ENCODE measurements at places on chromosomes 3 and 15.
A peak's percentile ranks its signal among the peaks of the same experiment; 100 is the strongest.

GRCh38 chr3:153901152-153901551 is 220.0 kb upstream of the ARHGEF26 start:
- no peak for DNase-seq

DNA sequence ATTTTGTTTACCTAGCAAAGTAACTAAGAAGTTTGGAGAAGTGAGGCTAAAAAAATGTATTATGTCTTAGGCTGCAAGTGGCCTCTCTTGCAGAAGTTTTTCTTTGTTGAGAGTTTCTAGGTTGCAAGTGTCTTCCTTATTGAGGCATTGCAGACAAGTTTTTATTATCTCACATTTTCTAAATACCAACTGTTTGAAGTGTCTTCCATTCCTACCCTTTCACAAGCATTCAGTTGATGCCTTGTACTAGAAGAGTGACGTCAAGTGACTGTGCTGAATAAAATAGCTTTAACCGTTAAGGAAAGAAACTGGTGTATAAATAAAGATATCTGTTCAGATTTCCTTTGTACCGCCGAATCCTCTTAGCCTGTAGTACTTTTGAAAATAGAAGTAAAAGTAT is 123.3 kb downstream of the ALCAM start:
- DNase-seq, result no peak

DNA sequence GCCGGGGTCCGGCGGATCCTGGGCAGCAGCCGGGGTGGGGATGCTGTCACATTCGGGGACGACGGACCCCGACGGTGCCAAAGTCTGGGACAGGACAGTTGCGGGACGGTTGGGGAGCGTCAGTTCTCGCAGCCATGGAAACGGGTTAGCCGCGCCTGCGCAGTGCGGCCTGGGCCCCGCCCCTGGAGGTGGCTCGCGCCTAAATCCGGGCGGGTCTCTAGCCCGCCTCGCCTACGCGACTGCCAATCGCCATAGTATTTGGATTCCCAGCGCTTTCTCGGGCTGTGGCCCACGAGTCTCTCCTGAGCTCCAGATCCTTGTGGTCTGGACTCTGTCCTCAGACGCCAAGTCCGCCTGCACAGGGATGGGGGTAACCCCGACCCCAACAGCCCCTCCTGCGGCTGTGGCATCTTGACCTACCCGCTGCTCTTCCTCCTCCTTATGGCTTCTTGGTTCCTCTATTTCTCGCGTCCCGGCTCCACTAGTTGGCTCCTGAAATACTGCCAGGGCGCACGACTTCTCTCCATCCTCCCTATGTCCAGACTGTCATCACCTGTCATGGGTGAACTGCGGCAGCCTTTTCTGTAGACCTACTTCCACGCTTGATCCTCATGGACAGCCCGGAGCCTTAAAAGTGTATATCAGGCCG is at the start of gene ZMYND10:
TSS of gene ZMYND10 (minus strand) at position 147 of the 649 bp plus-strand sequence. CDS start 153 bp downstream, outside the sequence.
- DNase-seq, result peak; percentile 76

- DNase-seq, result no peak
Measured at GRCh38 chr15:95025924-95026728, 794.8 kb downstream of the MCTP2 start.

DNA sequence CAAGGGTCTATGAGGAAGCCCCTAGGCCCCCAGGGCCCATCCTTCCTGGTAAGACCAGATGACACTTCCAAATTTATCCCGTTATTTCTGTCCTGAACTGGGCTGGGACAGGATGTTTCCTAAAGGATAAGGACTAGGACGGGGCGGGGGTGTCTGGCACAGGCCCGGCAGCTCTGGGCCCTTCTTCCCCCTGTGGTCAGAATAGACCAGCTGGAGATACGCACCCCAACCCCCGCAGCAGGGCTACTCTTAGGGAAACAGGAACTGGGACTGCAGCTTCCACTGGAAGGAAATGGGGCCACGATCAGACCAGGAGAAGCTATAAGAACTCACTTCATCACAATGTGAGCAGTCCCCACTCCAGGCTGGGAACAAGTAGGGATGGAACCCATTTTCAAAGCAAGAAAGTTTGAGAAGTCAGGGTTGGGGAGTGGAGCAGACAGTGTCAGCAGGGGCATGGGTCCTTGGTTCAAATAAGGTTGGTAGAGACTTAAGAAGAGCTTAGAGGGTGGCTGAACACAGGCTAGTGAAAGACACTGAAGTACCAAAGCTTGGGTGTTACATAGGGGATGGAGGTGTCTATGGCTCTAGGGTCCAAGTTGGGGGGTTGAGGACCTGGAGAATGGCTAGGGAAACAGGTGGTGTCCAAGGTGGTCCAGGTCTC is 1.1 kb downstream of the NCKIPSD start:
- no peak for DNase-seq

DNA sequence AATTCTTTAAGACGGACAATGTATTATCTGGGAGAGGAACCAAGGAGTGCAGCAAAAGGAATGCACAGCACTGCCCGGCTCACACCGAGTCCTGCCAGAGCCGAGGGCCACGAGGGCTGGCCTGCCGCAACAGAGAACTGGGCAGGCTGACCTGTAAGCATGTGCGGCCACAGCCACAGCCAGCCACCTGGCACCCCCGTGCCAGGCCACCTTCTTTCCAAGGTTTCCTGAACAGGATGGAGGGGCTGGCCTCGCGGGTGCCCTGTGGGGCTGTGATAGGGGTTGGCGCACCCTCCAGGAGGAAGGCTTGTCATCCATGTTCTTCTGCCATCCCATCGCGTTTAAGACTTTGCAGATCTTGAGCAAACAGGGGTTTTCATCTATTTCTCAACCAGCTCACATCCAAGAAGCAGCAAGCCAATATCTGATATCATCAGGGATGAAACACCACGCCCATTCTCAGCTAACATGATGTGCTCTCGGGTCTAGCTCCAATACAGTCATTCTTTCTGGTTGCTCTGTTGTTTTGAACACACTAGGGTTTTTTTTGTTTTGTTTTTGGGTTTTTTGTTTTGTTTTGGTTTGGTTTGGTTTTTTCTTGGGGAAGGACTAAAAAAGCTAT is 10.2 kb downstream of the CA12 start:
- no peak for DNase-seq

GRCh38 chr15:58873267-58873666 is 60.2 kb downstream of the SLTM start:
- DNase-seq, result no peak

DNA sequence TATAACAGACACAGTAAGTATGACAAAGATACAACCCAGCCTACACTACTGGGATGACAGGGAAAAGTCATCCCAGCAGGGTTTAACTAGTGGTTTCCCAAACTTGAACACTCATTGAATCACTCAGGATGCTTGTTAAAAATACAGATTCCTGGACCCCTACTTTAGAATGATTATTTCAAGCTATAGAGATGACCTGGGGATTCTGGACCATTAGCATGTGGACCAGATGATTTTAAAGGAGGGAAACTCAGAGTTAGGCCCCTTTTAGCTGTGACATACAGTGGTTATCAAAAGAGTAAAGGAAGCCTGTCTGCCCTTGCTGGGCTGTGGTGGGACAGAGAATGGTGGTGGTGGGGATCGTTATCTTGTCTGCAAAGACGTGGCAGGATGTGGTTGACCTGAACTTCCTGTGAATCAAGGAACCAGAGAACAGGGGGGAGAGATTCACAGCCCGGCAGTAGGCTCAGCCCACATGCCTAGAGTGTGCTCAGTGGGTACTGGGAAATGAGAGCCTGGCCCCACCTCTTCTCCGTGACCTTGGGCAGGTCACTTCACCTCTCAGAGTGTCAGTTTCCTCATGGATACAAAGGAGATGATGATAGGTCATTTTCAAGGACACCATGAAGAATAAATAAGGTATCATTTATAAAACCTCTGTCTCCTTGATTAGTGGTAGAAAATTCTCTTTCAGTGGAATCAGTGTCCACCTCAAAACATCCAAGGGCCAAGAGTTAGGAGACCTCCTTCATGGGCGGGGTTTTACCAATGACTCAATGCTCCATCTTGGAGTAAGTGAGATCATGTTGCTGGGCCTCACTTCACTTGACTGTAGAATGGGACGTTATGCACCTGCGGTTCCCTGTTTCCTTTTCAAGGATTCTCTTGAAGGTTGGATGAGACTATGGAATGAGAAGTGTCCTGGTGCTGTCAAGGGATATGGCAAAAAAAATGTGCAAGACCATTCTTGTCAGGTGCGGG is 306.5 kb downstream of the RPLP1 start:
- peak; percentile 51 for DNase-seq

DNA sequence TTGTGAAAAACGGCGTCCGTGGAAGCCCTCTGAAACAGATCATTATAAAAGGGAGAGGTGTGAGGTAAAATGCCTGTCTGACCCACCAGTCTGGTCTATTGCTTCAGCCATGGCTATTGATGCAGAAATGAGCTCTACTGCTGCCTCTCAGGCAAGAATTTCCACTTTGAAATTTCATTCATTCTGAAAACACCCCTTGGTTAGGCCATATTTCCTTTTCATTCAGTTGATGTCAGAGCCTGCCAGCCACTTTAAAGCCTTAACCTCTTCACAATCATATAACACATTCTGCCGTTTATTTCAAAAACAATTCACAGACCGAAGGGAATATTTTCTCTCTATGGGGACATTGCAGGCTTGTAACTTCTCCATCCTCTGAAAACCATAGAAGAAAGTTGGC is 71.9 kb downstream of the FOXB1 start:
- no peak for DNase-seq

DNA sequence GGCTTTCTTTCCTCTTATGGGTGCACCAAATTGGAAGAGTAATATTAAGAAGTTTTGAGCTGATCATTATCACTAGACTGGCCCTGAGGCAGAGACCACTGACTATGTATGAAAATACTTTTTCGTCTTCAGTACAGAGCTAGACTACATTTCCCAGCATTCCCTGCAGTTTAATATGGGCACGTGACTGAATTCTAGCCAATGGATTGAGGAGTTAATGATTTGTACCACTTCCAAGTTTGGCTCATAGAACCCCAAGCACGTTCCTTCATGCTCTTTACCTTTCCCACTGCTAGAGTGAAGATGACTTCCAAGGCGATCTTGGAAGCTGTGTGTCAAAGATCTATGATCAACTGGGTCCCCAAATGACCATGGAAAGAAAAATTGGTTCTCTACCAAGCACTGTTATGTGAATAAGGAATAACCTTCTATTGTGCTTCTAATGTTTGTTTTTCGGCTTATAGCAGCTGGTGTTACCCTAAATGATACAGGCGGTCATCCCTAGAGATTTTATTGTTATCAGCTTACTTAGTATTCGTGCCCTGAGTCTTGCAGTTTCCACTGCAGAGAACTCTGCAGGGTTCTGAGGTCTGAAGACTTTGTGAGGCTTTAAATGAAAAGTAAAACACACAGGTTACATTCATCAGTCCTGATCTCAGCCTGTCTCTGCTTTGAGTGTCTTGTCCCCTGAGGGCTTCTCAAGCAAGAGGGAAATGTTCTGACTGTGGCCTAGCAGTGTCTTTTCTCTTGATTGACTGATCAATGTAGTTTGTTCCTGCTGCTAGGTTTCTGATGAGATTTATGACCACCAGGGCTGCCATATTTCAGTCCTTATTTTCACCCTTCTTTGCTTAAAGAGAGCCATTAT is 486.8 kb downstream of the PDCD6IP start:
- no peak for DNase-seq

DNA sequence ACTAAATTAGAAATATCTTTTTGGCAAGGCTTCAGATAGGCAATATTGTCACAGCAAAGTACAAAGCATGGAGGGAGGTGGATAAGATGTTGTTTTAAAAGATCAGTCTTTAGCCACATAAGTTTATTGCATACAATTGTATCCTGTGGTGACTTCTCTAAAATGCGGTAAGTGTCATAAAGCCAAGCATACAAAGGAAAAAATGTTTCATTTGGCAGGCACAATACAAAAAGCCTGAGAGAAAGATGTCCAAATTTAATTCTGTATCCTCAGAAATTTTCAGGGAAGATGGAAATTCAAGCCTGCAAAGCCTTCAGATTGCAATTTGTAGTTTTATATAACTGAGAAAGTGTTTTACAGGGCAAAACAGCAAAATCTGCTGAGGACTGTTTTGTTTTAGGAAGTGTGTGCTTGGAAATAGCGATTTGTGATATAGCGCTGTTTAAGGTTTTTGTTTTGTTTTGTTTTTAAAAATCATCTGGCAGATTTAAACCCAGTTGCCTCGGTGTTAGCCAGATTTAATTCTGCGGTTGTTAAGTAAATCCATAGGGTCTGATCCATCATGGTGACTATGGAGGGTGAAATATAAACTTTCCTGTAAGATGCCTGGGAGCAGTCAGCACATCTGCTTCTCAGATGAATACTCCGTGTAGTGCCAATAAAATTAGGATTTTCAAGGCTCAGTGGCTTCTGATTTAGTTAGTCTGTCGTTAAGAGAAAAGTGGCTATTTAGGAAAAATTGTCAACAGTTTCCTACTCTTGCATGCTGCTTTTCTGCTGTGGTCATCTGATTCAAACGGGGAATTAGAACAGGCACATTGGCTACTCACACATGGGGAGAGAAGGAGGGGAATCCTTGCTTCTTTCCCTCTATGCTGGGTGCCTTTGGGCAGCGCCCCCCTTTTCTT is 8.0 kb downstream of the KAT2B start:
- no peak for DNase-seq

GRCh38 chr15:64548235-64548634 is 87.9 kb downstream of the ZNF609 start:
- DNase-seq, result no peak

GRCh38 chr15:67945951-67946700 is 106.3 kb upstream of the RNU6-1 start:
- no peak for DNase-seq

DNA sequence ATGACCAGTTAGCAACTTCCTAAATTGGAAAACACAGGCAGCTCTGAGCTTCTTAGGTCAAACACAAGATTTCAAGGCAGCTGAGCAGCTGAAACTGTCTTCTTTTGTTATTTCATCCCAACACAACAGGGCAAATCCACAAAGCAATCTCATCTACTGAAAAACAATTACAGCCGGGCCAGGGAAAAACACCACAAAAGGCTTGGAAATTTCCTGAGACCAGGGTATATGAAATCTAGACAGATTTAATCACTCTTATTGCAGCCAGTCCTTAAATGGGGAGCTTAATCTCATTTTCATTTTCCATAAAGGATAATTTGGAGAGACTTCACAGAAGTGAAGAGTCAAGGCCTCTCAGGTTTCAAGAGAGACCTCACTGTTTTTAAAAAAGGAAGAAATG is 181.8 kb downstream of the SSR3 start:
- DNase-seq, result no peak

Measured in memory B cell (primary cell).